ENCODE measurements at places on chromosomes 4 and X.

DNA sequence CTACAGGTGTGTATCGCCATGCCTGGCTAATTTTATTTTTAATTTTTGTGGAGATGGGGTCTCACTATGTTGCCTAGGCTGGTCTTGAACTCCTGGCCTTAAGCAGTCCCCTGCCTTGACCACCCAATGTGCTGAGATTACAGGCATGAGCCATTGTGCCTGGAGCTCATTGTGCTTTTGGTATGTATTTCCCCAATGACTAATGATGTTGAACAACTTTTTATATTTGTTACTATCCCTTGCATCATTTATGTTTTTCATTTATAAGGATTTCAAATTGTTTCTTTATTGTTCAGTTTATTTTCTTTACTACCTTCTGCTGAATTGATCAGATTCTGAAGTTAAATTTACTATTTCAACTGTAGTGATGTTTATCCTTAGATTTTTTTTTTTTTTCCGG lies 199.7 kb downstream of the CEP135 start:
- DNase-seq: no peak

GRCh38 chr4:187433141-187433540 lies 562.4 kb upstream of the ZFP42 start:
- DNase-seq: no peak

DNA sequence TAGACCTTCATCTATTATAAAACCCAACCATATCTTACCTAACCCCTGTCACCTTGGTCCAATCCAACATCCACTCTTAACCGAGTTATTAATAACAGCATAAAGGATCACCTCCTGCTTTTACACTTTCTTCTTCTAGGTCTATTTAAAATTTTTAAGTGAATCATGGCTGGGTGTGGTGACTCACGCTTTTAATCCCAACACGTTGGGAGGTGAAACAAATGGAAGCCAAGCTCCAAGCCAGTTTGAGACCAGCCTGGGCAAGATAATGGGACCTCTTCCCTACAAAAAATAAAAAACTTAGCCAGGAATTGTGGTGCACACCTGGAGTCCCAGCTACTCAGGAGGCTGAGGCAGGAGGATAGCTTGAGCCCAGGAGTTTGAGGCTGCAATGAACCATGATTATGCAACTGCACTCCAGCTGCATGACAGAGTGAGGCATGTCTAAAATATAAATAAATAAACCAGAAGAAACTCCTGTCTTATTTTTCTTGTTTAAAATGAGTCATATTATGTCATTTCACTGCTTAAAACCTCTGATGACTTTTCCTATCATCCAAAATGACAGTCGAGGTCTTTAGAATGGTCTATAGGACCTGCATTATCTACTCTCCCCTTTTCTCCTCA lies 188.4 kb downstream of the GASK1B start:
- no peak for DNase-seq

DNA sequence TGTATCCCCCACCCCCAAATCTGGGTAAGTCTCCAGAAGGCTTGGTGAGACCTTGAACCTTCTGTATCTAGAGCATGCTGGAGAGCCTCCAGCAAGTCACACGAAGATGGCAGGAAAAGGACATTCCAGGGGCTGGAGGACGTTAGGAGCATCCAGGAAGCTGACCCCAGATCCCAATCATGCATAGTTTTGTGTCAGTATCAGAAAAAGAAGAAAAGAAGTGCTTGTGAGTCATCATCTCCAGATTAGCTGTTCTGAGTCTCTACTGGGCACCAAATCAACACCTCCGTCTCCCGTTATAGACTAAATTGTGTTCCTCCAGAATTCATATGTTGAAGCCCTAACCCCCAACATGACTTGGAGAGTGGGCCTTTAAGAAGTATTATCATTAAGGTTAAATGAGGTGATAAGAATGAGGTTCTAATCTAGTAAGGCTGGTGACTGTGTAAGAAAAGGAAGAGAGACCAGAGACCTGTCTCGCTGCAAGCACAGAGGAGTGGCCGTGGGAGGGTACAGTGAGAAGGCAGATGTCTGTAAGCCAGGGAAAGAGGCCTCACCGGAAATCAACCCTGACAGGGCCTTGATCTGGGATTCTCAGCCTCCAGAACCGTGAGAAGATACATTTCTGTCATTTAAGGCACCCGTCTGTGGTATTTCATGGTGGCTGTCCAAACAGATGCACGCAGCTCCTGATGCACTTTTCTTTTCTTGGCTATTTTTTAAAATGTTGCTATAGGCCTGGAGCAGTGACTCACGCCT lies 38.1 kb upstream of the CLDN24 start:
- DNase-seq: no peak

DNA sequence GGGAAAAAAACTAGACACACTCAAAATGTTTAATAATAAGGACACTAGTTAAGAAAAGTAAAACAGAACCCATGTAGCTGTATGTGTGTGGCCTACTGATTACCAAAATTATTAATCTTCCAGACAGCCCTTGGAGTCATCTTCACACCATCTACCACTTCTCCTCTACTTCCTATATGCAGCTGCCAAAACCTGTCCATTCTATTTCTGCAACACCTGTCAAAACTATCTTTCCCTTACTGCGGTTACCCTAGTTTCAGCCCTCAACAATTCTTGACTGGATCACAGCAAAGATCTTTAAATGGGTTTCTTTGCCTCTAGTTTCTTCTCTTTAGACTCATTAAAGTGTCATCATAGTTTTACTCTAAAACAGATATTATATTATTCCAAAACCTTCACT lies 72.6 kb downstream of the GPR82 start:
- no peak for DNase-seq

- DNase-seq: no peak
Measured at GRCh38 chrX:108361316-108361715, 76.9 kb downstream of the COL4A6 start.

DNA sequence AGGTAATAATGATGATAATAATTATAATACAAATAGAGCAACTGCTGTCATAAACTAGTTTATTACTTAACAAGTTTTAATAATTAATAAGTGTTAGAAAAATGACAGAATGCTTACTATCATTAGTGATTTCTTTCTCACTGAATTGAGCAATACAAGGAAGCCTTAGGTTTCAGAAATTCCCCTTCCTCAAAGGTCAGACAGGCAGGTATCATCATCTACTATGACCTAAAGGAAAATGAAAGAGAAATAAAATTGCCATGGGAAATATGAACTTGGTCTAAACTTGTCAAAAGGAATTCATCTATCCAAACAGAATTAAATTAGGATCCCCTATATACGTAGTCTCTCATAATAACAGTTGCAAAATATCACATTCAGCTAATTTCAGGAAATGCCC lies 56.3 kb upstream of the SLC7A11 start:
- DNase-seq: no peak

DNA sequence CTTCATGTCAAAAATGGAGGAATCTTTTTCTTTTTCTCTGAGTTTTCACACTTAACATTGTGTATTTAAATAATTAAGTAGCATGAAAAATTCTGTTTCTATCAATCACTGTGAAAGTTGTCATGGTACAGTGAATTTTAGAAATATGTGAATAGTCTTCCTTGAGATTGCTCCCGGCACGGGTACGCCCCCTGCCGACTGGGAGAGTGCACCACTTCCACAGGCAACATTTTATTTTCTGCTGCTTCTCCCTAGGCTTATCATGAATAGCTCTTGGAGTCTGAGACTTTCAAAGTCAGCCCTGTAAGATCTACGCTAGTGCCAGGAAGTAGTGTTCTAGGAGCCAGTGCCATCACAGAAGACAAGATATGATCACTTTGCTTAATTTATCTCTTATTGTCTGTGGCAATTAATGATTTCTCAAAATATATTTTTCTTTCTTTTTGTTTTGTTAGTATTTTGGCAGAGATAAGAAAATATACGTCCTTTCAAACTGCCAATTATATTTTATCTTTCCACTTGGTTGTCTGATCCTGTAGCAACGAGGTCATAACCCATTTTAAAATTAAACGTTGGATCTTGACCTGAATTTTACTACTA lies 763.8 kb upstream of the AADAT start:
- DNase-seq: no peak

DNA sequence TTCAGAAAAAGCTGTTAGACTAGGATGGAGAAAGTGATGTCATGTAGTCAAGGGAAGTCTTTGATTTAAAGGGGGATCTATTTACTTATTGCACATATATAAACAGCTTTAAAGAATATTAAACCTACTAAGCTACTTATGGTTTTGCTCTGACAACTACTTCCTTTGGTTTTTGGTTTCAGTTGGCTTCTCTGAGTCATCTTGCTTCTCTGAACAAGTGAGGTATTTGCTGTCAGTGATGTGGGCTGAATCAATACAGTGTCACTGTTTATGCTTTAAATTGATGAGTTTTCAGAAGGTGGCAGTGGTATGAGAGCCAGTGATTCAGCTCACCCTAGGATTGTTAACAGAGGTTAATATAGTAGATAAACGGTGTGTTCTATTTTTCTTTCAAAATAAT lies 75.1 kb downstream of the CEP44 start:
- no peak for DNase-seq

- no peak for DNase-seq
Measured at GRCh38 chr4:1489639-1489995, 83.4 kb upstream of the NKX1-1 start.

GRCh38 chr4:131488772-131489171 lies 1660.3 kb upstream of the PCDH10 start:
- no peak for DNase-seq

DNA sequence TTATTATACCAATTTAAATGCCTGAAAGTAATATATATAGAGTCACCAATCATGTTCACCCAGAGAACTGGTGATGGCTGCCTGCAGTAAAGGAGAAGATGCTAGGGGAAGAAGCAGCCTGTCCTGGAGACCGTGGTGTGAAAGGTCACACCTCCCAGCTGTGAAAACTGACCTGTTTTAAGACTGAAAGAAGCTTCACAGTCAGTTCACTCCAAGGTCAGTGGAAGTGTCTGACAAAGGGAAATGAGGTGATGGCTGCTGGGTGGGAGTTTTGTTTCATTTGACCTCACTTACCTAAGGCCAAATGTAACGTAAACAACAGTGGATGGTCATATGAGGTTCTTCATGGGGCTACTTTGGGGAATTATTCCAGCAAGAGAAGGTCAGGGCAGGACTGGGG lies 352.1 kb upstream of the GATB start:
- no peak for DNase-seq

DNA sequence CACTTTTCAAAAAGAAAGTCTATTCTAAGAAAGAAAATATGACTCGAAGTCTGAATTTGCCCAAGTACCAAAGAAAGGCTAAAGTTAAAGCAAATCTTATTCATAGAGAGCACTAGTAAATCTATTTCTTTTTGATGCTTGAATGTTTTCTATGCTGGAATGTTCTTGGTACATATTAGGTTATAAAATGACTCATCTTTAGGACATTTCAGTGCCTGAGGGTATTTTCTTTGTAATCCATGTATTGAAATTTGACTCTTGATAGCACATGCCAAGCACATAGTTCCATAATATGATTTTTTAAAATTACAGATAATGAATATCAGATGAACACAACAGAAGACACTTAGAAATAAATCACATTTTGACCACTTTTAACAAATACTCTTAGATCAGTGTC lies 232.8 kb downstream of the TRIML1 start:
- no peak for DNase-seq

GRCh38 chr4:20126906-20127305 lies 124.8 kb upstream of the SLIT2 start:
- no peak for DNase-seq

DNA sequence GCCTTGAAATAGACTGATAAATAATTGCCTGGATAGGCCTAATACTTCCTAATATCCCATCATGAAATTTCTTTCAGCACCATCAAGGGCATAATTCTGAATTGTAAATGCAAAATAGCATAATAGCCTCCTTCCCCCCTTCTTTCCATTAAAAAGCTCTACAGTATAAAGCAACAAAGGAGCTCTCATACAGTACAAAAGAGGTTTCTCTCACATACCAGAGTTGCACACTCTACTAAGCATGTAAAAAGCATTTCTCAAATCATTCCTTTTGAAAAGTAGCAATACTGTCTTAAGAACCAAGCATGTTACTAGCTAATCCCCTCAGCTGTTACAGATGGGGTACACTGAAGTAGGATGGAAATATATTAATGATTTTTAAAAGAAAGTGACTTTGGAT lies 509.0 kb downstream of the KLHL13 start:
- DNase-seq: no peak

DNA sequence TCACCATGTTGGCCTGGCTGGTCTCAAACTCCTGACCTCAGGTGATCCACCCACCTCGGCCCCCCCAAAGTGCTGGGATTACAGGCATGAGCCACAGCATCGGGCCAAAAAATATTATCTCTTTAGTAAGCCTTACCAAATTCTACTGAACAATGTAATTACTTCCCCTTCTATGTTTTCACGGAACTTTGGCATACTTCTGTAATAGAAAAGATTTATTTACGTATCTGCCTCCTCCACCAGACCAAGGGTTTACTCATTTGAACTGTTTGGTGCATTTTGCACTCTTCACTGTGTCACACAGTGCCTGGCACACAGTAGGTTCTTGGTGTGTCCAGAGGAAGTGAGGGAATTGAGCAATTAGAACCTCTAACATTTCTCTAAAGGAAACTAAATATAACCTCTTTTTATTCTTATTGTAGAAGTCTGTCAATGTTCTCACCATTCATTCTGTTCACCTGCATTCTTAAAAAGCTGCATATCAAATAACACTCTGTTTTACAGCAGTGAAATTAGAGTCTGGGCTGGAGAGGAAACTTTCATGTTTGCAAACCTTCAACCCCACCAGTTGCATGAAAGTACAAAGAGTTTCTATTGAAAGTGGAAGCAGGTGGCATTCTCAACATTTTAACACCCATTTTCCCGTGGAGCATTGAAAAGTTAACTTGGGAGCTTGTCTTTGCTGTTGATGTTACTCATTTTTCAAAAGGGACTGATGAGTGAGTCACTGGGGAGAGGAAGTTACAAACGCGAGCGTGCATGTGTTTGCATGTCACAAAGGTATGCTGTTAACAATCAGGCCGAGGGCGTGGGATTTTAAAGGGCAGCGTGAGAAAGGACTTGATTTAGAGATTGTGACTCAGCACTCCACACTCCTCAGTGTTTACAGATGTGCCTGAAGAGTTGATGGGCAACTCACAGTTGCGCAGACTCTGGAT lies 314.1 kb downstream of the STK32B start:
- no peak for DNase-seq

DNA sequence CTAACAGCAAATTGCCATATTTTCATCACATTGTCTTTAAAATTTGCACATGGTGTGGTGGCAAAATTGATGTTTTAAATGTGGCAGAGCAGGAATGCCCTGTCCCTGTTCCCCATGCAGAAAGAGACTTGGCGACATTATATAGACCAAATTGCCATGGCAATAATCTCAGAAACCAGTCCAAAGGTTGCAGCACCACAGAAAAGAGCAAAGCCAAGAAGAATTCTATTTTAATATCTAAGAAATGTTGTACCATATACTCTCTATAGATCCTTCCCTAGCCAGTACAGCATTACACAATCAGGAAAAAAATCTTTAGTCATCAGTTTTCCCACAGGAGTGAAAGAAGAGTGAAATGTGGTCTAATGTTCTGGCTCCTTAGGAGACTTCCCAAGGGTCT lies 80.0 kb downstream of the UGT2B28 start:
- DNase-seq: no peak
